Activated T-cell treated with anti-CD3 and anti-CD28 coated beads, Interleukin-2, amount 50 U/mL, for 72 hours (primary cell): ENCODE measurements at places on chromosomes 3 and 15.

GRCh38 chr3:117063930-117064329 lies 354.4 kb downstream of the TUSC7 start:
- no peak for DNase-seq

DNA sequence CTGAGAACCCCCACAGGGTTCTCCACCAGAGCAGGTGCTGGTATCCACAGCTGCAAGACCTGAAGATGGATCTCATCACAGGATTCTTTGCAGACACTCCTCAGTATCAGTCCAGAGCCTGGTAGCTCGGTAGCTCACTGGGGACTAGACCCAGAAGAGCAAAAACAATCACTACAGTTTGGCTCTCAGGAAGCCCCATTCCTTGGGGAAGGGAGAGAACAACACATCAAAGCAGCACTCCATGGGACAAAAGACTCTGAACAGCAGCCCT lies 22.2 kb downstream of the STRIT1 start:
- no peak for DNase-seq

- no peak for DNase-seq
Measured at GRCh38 chr3:108281670-108282069, 14.7 kb upstream of the HHLA2 start.

DNA sequence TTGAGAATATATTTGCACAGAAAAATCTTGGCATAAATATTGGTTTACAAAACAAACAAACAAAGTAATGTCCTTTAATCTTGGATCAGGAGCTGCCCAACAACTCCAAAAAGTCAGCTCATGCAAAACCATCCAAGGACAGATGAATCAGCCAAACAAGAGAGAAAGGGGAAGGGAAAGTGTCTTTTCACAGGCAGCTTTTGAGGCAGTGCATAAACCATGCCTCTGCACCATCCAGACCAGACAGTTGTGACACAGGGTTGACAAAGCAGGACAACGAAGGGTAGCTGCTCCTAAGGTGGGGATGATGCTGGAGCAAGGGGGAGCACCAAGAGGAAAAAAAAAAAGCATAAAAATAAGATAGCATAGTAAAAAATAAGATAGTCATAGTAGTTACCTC lies 8.7 kb downstream of the CD86 start:
- DNase-seq: no peak

GRCh38 chr3:195056506-195056905 lies 214.5 kb downstream of the XXYLT1 start:
- DNase-seq: no peak
